ENCODE measurements at places on chromosomes 4 and X.

- no peak for DNase-seq
Observed at GRCh38 chrX:28835991-28836390, 248.7 kb downstream of the IL1RAPL1 start.

- DNase-seq, result no peak
Observed at GRCh38 chr4:35760807-35761206, 483.5 kb downstream of the ARAP2 start.

- no peak for DNase-seq
Observed at GRCh38 chrX:2627272-2627867, 63.7 kb upstream of the CD99 start.

DNA sequence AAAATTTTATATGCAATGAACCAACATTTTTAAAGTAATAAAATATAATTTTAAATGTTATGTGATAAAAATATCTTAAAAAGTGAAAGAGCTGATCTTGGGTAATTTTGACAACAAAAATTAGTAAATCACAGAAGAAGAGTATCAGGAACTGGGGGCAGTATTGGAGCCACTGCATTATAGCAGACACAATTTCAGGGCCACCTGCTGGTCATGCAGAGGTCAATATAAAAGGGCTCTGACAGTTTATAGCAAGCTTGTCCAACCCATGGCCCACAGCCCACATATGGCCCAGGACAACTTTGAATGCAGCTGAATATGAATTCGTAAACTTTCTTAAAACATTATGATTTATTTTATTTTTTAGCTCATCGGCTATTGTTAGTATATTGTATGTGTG, 13.0 kb upstream of the LEF1 start:
- DNase-seq, result no peak

- no peak for DNase-seq
Observed at GRCh38 chr4:107902715-107903114, 28.6 kb upstream of the CYP2U1 start.

GRCh38 chr4:113339430-113339813, 290.0 kb downstream of the ANK2 start:
- DNase-seq, result no peak

DNA sequence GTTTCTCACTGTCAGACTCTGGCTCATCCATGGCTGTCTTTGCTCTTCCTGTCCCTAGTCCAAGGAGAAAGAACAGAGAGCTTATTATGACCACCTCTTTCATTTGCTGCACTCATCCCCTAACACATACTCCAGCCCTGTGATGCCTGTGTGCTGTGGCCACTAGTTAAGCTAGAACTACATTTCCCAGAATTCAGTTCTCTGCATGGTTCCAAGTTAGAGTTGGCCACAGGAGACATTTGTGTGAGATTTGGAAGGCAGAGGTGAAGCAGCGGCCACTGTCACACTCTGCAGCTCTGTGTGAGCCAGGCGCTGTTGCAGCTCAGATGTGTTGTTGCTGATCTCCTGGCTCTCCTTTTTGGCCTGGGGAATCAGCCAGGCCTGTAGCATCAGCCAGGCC, 188.2 kb upstream of the ATP6AP2 start:
- DNase-seq, result no peak

DNA sequence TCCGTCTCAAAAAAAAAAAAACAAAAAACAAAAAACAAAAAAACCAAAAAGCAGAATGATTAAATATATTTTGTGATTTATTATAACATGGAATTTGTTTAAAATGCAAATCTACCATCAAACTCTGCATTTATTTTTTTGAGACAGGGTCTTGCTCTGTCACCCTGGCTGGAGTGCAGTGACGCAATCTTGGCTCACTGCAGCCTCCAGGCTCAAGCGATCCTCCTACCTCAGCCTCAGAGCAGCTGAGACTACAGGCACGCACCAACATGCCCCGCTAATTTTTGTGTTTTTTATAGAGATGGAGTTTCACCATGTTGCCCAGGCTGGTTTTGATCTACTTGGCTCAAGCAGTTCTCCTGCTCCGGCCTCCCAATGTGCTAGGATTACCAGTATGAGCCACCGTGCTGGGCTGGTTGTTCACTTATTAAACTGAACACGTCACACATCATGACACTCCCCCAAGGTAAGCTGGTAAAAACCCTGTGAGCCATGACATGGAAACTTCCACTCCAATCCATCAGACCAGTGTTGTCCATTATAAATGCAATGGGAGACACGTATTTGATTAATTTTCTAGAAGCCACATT, 45.7 kb downstream of the RBM47 start:
- DNase-seq, result no peak

- no peak for DNase-seq
Observed at GRCh38 chr4:184292877-184293276, 75.2 kb upstream of the ENPP6 start.

- DNase-seq, result no peak
Observed at GRCh38 chr4:4666693-4667621, 125.1 kb upstream of the STX18 start.

- DNase-seq, result no peak
Observed at GRCh38 chr4:24582235-24582832, 2.0 kb downstream of the DHX15 start.

DNA sequence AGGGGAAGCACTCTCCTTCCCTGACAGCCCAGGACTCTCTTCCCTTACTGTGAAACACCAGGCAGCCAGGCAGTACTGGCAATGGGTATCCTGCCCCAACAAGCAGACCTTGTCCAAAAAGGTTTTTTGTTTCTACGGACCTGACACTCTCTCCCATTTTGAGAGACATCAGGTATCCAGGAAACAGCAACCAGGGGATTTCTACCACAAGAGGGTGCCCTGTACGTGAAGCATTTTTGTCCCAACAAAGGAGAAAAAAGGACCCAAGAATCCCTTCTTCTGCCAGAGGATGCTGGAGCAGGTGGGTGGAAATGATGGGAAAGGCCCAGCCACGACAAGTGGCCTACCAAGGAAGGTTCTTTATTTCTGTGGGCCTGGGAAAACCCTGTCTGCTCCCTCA, 65.7 kb upstream of the FGF13 start:
- no peak for DNase-seq

DNA sequence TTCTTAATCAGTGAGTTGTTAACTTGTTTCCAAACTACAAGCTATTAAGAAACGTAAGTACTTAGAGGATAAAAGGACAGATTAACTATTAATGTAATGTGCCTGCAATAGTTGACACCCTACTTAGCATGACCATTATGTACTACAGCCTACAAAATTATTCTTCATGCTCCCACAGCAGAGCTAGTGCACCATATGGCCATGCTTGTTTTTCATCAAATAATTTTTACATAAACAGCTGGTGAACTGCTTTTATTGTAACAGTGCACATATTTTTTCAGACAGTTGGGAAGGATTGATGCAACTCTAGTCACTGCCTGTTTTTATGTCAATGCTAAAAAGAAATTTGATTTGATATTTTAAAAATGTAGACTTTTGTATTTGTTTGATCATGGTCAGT, 10.2 kb upstream of the MAGEB10 start:
- no peak for DNase-seq

Measured in activated CD8-positive, alpha-beta memory T cell treated with anti-CD3 and anti-CD28 coated beads for 1 hour (primary cell).